ENCODE measurements at places on chromosomes 4 and X.

DNA sequence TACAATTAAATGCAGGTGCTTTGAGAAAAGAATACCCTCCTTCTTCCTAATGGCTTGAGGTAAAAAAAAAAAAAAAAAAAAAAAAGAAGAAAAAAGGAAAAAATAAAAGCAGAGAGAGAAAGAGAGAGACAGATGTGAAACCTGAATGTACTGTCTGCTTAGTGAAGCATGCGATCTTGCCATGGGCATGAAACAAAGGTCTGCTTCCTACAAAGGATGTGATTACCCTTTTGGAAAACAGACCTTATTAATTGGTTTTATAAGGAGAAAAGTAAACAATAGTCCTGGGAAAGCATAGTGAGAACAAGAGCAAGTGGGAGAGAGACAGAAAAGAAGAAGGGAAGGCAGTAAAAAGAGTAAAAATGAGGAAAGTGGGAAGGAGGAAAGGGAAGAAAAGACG is 526.1 kb upstream of the PABPC4L start:
- no peak for DNase-seq

DNA sequence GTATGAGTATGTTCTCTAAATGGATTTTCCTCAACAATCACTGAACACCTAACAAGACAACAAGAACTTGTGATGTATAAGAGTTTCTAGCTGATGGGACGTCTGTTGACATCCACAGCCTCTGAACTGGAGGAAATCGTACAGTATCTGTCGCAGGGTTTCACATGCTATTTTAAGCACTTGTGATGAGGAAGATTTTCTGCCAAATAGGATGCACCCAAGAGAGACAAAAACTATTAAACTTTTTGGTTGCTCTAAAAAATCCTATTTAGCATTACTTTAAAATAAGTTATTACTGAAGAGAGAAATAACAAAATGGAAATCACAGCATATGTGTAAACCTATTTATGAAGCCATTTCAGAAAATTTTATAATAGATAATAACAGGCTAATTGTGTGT is 356.1 kb upstream of the SLC7A11 start:
- no peak for DNase-seq

DNA sequence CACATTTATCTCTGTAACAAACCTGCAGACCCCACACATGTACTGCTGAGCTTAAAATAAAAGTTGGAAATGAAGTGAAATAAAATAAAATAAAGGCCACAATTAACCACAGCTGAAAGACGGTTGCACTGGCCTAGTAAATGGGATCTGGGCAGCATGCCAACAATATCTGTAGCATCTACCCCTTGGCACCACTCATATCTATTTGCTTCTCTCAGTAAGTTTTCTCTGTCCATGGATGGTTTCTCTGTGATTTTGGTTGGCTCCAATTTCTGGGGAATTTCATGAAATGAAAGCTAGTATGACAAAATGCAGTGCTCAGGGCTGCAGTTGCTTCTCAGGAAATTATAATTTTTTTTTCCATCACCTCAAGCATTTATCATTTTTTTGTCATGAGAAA is 172.0 kb upstream of the IL15 start:
- no peak for DNase-seq

DNA sequence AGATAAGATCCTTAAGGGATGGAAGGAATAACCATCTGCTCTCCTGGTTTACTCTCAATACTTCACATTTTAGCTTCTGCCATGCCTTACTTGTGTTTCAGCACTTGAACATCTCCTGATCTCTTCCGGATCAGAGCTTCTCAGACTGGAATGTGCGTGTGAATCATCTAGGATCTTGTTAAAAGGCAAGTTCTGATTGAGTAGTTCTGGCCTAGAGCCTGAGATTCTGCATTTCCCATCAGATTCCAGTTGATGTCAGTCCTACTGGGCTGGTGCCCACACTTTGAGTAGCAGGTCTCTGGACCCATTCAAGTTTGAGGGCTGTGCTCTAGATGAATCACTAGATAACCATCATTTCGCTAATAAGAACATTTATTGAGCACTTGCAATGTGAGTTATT is 20.0 kb downstream of the NDP start:
- DNase-seq, result no peak

DNA sequence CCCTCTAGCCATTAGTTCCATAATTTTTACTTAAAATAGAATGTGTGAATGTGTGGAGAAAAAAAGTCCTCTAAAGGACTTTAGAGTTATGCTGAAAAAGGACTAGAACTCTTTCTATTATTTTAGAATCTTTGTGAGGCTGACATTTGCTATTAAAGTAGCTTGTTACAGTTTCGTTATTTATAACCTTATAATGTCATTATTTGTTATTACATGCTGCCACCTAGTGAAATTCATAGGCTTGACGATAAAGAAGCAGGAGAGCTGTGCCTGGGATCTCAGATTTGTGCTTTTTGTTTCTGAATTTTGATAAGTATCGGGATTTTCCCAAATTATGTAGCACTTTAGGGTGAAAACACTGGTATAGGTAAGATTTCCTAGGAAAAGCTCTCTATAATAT is 38.5 kb upstream of the TAPT1 start:
- no peak for DNase-seq

DNA sequence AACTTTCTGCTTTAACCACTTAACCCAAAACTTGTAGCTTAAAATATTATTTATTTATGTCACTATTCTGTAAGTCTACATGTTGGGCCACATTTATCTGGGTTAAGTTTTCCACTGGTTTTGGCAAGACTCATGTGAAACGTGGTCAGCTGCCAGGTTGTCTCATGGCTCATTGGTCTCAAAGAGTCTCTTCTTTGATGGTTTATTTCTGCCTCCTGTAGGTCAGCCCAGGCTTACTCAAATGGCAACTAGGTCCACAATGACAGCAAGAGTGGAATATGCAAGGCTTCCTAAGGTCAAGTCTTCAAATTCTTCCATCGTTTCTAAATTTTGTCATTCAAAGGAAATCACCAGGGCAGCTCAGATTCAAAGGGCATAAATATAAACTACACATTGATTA is 828.7 kb downstream of the PCDH7 start:
- no peak for DNase-seq

- DNase-seq, result no peak
Observed at GRCh38 chr4:1234811-1235292, 14.1 kb downstream of the CTBP1 start.

DNA sequence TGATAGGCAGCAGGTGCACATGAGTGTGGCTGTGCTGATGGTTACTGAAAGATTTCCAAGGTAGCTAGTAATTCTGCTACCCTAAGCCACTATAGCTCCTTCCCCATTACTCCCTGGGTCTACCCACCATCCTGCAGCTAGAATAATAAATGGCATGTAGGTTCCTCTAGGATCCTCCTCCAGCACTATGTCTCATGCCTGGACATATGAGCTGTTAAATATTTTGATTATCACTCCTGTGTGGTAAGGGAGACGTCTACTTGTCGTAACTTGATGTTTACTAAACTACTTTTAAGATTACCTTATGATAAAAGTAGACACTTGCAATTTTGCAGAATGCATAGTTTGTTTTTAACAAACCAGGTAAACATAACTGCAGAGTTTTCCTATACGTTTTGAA is 35.5 kb downstream of the TET2 start:
- DNase-seq, result no peak

DNA sequence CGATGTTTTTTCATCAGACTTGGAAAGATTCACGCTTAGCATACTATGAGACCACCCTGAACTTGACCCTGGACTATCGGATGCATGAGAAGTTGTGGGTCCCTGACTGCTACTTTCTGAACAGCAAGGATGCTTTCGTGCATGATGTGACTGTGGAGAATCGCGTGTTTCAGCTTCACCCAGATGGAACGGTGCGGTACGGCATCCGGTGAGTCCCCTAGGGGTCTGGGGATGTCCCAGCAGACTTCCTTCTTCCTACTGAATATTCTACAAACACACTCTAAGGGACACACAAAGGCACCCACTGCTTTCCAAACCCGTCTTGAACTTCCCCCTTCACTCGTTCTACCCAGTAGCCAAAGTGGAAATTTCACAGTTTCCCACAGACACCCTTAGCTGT is 9.3 kb downstream of the GABRQ start:
- DNase-seq, result no peak

- no peak for DNase-seq
Observed at GRCh38 chr4:40516651-40517050, 113.0 kb downstream of the RBM47 start.

DNA sequence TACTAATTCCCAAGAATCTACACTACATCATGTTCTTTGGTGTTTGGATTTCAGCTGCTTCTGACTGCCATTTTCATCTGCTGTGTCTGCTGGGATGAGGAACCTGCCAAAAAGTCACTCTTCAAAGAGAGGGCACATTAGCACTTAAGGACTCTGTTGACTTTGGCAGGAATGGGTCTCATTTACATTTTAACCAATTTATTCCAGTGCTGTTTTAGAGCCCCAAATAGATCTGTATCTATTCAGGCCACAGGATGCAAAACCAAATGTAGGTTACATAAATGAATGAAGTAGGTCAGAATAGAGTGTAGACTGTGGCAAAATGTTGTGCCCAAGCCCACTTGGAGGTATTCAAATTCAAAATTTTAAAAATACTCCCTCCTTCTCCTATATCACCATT is 14.4 kb downstream of the TXK start:
- DNase-seq, result no peak

GRCh38 chr4:4853921-4854648 is 5.4 kb upstream of the MSX1 start:
- DNase-seq, result no peak

DNA sequence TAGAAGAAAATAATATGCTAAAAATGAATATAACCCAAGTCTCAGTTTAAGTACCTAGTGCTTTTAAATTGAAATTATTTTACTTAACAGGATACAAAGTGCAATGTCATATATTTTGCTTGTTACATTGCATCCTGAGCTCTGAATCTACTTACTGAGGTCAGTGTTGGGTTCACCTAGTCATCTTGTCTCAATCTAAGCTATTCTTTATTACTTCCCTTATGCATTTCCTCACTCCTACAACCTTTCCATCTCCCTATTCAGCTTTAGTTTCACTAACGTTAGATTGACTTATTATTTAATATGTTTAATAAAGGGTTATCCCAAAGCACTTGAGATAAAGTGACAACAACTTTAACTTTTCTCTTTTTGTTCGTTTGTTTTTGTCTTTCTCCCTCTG is 483.7 kb downstream of the FSTL5 start:
- DNase-seq, result no peak

DNA sequence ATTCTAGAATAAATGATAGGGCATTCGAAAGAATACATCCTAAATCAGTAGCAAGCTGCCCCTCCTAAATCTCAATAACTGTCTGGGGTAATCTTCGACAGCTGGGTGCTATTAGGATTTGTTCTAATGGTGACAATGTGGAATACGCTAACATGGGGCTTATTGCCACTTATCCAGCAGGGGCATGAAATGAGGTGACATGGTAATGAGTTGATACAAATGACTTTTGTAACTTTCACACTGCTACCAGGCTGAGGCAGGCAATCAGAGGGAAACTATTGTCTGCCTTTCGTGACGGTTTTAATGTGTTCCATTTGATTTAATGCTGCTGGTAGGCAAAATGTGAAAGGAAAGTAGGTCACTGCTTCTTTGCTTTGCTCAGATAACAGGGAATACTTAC is 1047.4 kb upstream of the PABPC4L start:
- no peak for DNase-seq

DNA sequence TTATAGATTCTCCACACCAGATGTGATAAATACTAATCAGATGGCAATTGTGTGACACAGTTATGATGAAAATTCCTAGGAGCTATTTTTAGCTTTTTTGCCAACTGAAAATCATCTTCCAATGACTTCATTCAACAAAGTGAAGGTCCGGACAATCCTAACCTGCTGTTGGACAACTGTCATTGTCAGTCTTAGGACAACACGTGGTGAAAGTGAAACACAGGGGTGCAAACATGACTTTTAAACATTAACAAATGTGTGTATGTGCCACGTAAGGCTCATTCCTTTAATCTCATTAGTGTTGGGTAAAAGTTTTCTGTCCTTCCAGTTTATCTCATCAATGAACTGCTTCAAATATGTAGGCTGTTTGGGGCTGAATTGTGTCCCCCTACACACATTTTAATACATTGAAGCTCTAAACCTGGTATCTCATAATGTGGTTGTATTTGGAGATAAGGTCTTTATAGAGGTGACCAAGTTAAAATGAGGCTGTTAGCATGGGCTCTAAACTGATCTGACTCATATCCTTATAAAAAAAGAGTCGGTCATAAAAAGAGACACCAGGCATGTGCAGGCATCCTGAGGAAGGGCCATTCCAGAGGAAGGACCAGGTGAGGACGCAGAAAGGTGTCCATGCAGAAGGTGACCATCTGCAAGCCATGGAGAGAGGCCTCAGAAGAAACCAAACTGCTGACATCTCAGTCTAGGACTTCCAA is 41.2 kb upstream of the SMAD1 start:
- no peak for DNase-seq

- no peak for DNase-seq
Observed at GRCh38 chr4:10891866-10892265, 207.3 kb upstream of the CLNK start.

GRCh38 chr4:164405774-164406173 is 348.2 kb upstream of the SMIM31 start:
- DNase-seq, result no peak

- DNase-seq, result no peak
Observed at GRCh38 chr4:84622959-84623358, 40.0 kb downstream of the CDS1 start.

DNA sequence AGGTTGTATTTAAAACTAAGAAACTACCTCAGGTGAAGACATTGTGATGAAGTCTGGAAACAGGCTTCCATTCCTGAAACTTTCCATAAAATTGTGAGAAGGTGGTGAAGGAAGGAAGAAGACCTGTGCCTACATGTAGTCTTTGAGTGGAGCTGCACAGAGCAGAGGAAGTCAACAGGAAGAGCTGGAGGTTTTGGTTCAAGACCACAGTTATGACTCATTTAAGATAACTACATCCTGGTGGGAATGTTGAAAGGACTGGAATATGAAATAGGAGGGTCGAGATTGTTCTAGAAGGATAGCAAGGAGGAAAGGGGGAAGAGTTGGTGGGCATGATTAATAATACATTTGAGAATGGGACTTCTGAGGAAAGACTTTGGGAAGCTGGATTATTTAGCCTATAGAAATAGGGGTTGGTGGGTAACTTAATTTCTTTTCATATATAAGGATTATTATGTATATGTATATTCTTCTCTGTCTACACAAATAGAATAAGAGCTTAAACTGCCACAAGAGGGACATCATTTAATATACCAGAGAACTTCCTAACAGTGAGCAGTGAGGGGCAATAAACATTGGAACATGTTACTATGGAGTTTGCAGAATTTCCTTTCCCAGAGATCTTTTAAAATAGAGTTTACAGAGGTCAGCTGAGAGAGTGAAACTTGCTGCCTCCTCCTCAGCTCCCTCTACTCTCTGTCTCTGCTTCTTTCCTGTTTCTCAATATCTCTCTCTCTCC is 23.5 kb downstream of the AWAT2 start:
- DNase-seq, result no peak

DNA sequence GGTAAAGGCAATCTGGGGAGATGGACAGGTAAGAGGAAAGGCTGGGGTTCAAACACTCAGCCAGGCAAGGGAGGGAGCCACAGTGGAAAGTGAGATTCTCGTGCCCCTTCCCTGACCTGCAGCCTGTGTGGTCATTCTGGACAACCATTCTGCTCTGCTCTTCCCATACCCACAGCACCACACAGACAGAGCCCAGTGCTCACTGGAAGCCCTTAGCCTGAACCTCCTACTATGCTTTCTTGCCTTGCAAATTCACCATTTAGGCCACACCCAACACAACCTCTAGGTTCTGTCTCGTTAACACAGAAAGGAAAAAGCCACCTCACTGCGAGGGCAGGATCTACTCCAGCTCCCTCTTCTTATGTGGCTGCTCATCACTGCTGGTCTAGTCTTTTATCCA is 92.7 kb downstream of the SHISA3 start:
- no peak for DNase-seq

- DNase-seq, result no peak
Observed at GRCh38 chr4:139297001-139297410, 4.3 kb upstream of the NAA15 start.
